ENCODE measurements at places on chromosomes 5 and 9.

DNA sequence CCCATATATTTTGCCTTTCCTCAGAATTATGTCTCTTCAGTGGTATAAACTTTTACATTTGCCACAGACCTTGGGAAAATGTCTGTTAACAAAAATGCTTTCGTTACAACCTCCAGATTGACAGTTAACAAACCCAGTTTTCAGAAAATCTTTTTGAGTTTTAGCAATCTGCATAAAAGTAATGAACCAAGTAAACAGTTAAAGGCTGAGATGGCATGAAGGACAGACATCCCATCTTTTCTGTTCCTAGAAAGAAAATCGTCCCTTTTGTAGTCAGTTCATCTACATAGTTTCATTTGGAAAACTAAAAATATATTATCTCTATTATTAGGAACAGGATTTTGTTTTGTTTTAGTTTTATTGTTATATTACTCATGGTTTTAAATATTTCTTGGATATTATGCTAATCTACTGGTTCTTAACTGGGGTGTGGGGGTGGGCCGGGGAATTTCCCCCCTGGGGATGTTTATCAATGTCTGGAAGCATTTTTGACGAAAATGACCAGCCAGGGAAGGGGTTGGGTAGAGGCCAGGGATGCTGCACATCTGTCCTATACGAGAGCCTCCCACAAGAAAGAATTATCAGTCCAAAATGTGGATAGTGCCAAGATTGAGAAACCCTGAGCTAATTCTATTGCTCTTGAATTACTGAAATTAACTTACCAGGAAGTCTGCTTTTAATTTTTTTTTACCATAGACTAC is 11.9 kb downstream of the FYB1 start:
- no peak for DNase-seq

DNA sequence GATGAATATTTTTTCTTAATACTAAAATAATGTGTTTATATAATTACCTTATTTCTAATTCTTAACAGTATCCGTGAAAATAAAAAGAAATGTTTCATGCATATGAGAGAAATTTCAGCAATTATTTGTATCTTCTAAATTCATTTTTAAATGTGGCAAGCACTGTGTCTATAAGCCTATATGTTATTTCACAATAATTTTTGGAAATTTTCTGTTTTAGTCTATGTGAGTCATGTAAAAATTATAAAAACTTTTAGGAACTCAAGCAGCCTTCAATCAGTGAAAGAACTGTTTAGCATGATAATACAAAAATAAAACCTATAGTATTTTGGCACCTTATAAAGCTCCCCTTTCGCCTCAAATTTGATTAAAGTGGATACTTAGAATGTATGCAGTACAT is 96.8 kb downstream of the ZCCHC7 start:
- no peak for DNase-seq

- peak; percentile 55 for DNase-seq
These were observed 2.1 kb upstream of the TTLL11 start for GRCh38 chr9:122095010-122095767.

DNA sequence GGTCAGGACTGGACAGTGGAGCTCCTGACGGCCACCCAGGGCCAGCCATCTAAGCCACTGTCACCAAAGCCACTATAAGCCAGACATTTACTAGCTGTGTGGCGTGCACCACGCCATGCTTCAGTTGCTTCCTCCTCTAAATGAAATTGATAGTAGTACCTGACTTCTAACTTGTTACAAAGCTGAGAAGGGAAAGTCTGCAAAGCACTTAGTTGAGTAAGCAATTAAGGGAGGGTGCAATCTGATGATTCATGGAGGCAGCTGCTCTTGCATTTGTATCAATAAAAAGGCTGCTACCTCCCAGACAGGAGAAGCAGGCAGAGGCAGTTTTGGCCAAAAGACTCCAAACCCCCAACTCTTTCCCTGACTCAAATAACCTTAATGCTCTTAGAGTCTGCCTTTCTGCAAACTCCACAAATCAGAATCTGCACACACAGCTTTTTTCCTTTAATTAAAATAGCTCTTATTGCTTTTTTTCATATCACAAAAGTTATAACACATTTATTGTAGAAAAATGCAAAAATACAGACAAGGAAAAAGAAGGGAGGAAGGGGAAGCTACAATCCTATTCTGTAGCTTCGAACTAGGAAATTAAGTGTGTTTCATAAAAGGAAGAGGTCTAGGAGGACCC is 19.3 kb upstream of the RAPGEF1 start:
- peak; percentile 18 for DNase-seq

DNA sequence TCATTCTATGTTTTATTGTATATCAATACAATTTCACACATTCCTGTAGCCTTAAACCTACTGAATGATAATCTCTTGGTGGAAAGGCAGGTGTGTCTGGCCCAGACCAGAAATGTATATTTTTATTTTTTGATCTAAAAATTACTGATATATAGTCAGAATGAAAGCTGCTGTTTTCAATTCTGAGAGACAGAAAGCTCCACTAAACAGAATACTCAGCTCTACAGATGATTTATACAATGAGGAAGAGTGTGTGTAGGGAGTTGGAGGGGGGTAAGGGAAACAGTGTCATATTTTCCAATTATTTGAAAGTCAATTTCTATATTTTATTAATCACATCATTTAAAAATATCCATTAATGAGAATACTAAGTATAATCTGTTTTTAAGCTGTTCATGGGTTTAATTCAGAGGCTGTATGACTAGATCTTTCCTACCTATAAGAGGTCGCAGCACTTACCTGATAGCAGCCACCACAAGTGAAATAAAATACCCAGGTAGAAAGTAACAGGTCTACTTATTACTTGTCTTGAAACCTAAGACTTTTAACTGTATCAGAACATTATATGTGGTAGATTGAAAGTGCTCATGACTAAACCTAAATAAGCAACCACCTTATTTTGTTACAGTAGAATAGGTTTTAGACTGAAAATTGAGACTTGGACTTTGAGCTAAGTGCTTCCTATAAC is 183.4 kb downstream of the TMC1 start:
- DNase-seq = no peak

- DNase-seq = no peak
These were observed 125.8 kb downstream of the ARRDC3 start for GRCh38 chr5:91257301-91257700.

GRCh38 chr5:173664154-173664526 is 47.7 kb upstream of the BOD1 start:
- DNase-seq = no peak

DNA sequence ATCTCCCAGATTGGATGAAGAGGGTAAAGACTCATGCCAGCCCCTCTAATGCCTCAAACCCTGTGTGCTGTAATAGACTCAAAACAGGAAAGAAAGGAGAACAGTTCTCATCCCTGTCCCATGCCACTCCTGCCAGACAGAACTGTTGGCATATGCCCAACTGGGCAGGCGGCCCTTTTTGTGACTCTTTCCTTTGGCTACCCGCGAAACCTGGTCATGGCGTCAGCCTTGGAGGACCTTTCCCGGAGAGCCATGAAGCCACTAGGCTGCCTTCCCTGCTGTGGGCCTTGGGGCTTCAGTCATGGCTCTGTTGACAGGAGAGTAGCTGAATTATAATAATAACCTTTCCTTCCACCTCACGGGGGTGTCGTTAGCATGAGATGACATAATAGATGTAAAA is 75.9 kb upstream of the SEMA6A start:
- no peak for DNase-seq

DNA sequence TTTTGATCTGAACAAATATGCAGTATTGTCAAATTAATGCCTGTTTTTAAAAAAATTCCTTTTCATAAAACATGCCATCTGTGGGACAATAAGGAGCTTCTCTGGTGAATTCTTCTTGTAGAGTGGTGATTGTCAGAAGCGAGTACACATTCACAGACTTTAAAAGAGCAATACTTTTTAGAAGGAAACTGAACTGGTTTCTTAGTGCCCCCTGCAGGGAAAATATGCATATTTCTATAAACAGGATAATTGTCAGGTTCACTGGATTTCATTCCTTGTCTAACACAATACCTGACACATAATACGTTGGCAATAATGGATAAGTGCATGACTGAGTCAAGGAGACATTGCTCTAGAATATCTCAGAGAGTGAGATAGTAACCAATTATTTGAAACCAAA is 133.7 kb downstream of the KIF4B start:
- DNase-seq = peak; percentile 9

GRCh38 chr5:90878549-90879196 is 320.1 kb downstream of the ADGRV1 start:
- no peak for DNase-seq

DNA sequence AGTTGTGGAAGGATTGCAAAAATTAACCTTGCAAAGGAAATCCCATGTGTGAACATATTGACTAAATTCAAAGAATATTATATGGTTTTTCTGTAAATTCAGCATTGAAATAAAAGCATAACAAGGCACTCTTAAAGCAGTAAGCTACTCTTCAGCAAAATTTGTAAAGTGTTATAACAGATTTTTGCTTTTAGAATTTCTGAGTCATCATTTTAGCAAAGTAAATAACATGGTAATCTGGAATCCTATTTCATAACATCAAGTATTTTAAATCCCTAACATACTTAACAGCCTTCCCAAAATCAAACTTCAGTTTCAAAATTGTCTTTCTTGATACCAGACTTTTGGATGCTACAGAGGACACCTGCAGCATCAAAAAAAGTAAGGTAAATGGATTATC is 436.0 kb upstream of the CDH9 start:
- DNase-seq = no peak

DNA sequence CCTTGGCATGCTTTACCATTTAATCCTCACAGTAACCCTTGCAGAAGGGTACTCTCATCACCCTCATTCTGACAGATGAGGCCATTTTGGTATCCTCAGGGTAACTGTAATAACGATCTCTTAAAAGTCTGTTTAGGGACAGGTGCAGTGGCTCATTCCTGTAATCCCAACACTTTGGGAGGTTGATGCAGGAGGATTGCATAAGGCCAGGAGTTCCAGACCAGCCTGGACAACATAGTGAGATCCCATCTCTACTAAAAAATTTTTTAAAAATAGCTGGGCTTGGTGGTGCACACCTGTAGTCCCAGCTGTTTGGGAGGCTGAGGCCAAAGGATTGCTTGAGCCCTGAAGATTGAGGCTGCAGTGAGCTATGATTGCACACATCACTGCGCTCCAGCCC is 31.8 kb downstream of the CSF1R start:
- DNase-seq = no peak

DNA sequence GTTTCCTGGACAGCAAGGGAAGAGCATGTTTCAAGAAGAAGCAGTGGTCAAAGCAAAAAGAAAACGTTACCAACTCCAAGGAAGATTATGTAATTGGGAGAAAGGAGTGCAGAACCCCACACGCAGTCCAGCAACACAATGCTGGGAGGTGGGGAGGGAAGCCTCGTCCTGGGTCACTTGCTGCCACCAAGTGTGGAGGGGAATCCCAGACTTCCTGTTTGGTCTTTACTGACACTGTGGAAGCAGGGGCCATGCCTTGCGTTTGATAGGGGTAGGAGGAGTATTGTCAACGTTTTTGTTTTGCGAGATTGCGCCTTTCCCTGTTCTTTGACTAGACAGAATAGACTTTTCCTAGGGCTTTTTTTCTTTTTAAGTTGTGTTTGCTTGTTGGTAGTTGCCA is 421.0 kb downstream of the KDM4C start:
- DNase-seq = no peak

- DNase-seq = no peak
These were observed 2.5 kb downstream of the PMPCA start for GRCh38 chr9:136412962-136413361.

- no peak for DNase-seq
These were observed 26.1 kb downstream of the DNAI1 start for GRCh38 chr9:34484678-34485077.

- no peak for DNase-seq
These were observed 431 bp downstream of the BNC2 start for GRCh38 chr9:16869882-16870595.

DNA sequence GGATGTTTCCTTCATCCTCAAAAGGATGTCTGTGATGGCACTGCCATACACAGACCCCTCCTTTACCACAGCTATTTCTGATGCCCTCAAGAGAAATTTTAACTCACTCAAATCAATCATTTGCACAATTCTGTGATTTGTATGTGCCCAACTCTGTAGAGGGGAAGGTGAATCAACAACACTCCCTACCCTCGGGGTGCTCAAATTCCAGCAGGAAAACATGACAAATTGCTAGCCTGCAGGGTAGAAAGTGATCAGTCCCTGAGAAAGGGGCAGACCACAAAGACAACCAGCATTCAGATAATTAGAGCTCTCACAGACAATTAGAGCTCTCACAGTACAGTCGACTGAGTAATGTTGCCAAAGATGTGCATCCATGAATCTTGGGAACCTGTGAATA is 45.3 kb upstream of the FOXE1 start:
- no peak for DNase-seq

- peak; percentile 87 for DNase-seq
These were observed 186.0 kb upstream of the KLF9 start for GRCh38 chr9:70600506-70600905.

DNA sequence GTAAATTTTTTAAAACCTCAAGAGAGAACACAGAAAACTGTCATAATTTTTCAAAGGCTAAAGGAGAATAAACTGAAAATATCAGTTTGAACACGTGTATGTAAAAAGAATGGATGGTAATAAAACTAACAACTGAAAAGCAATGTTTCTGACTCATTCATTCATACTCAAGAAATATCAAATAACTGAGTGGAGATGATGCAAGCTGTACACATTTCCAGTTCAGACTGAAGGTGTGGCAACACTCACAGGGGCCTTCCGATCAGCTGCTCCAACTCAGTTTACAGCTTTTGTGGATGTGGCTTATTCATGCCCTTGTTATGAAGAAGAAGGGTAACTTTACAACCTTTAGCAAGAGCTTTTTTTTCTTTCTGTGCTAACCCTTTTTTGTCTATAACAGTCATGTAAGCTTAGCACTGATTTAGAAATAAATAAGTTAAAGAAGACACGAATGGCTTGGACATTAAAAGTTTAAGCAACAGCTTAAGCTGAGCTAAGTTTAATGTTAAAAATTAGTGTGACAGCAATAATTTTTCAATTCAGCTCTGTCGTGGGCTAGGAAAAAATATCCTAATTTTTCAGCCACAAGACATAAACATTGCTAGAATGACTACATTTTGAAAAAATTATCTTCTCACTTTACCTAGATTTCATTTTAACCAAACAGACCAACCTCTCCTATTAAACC is 453.5 kb downstream of the RAB3C start:
- DNase-seq = peak; percentile 97

DNA sequence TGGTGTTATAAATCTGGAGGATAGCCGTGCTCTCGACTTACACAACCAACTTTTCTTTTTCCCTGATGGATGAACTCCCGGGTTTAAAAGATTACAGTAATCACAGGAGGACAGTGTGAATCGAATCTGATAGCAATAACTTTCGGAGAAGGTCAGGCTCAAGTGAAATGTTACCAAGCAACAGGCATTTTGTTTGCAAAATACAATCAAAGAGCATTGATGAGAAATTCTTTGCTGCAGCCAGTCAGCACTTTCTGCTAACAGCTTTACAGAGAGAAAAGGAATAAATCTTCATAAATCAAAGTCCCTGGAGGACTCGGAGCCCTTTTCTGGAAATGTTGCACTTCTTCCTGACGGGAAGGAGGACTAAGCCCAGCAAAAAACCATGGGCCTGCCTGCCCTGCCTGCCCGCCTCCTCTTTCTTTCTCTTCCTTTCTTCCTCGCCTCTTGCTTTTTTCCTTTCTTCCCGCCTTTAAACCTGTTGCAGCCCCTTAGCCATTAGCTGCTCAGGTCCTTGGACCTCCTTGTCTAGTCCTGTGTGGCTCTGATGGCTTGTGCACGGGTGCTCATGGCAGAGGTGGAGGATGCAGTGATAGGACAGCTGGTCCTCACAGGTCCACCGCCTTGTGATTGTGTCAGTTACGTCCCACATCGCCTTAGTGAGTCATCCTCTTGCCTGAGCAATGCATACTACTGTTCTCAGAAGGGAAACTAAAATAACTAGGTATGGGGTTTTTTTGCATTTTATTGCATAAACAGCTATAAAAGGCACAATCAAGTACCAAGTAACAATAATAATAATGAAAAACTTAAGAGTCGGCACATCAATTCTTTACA is 6.2 kb downstream of the DMRT3 start:
- DNase-seq = no peak
